Fibroblast of skin of left biceps (primary cell): ENCODE measurements at places on chromosomes 4 and X.

- no peak for DNase-seq
Observed at GRCh38 chr4:159515314-159516025, 412.6 kb downstream of the RAPGEF2 start.

GRCh38 chr4:56531823-56532222, 26.2 kb downstream of the ARL9 start:
- DNase-seq = no peak

DNA sequence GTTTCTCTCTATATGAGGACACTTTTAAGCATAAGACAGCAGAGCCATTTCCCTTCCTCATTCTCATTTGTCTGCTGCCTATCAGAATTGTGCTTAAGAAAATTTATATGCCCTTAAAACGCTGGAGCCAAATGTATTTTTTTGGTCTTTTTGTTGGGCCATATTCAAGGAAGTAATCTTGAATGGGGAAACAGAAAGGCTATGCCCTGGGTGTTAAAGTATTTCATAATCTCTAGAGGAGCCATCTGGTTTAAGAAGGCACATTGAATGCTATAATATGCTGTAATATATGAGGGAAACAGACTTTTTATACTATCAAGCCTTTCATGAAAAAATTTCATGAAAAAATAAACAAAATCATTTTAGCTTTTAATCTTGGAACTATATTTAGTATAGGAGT, 4.3 kb downstream of the DMD start:
- no peak for DNase-seq

DNA sequence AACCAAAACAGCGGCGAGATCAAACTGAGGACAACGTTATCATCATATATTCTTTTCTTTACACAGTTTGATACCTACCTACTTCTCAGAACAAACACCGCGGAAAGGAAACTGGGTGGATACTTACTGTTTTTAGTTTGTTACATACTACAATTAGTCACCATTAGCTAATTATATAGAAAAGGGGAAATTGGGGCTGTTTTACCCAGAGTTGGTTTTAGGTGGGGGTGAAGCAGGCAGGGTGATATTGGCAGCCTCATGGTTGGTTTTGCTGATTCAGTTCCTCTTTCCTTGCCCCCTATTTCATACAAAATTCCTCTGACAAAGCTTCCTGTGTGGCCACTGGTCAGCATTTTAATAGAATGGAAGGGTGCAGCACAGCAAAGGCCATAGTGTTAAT, 77.8 kb downstream of the SORBS2 start:
- DNase-seq = no peak

DNA sequence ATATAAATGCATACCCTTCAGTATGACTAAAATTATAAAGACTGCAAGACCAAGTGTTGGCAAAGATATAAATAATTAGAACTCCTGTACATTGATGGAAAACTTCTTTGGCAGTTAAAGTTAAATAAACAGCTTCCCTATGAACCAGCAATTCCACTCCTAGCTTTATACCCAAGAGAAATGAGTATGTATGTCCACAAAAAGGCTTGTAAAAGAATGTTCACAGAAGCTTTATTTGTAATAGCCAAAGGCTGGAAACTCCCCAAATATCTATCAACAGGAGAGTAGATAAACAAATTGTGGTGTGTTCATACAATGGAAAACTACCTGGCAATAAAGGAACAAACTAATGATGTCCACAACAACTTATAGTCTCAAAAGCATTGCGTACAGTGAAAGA, 184.8 kb downstream of the AMELX start:
- no peak for DNase-seq

DNA sequence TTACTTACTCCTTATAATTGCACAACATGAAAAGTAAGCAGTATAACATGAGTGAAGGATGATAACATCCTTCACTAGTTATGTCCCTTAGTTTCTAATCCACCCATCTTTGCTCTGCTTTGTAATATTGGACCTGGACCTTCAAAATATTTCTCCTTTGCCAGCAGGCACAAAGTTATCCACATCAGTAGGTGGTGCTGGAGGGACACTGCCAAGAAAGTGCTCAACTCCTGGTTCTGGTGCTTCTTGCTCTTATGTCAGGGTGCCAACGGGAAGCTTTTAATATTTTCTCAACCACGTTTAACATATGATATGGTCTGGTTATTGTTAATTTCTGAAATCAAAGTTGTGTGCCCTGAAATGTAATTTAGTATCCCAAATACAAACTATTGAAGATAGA, 49.1 kb downstream of the TMEM165 start:
- no peak for DNase-seq

GRCh38 chr4:70901607-70901983, 574 bp upstream of the MOB1B start:
- DNase-seq = no peak

GRCh38 chrX:123884809-123885408, 25.1 kb downstream of the XIAP start:
- no peak for DNase-seq

- no peak for DNase-seq
Observed at GRCh38 chr4:26877961-26878360, 17.3 kb downstream of the STIM2 start.

- DNase-seq = no peak
Observed at GRCh38 chr4:139672215-139672614, 6.6 kb downstream of the MGST2 start.

DNA sequence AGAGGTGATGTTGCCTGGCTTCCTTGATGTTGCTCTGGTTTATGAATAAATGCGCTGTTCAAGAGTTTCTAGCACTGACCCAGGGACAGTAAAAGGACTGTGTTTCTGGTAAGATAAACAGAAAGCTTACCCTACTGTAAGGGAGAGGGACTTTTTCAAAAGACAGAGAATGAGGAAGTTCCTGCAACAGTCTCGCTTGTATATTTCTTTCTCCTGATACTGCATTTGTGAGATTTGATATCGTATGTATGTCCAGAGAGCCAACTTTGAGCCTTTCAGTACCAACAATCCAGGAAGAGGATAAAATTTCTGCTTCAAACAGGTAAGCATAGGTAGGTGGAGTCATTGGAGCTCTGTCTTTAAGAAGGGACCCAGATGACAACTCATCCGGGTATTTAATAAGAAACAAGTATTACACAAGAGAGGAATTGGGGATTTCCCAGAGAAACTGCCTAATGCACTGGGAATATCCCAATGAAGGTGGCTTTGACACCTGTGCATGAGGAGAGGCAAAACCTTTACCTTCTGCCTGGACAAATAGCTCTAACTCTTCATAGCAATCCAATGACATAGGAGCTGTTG, 773 bp downstream of the DAPP1 start:
- no peak for DNase-seq

DNA sequence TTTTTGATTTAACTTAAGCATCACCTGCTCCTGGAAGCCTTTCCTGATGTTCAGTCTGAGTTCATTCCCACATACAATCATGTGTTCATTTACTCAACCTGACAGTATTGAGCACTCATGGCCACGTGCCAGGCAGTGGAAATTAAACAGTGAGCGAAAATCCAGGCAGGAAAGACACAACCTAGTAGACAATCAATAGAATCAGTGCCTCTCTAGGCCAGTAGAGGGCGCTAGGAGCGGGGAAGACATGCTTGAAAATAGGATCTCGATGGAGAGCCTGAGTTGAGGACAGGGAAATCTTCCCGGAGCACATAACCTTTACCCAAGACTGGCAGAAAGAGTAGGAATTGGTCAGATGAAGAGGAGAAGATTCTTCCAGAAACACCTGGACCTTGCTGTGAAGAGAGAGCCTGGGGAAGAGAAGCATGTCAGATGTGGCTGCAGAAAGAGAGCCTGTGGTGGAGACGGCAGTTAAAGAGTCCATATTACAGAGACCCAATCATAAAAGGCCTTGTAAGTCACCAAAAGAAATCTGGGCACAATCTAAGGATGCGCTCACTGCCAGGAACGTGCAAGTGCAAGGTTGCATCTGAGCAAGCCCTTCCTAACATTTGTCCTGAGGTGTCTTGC, 103.5 kb downstream of the LDB2 start:
- no peak for DNase-seq

GRCh38 chr4:119030536-119030890, 105.1 kb upstream of the MYOZ2 start:
- DNase-seq = no peak

- no peak for DNase-seq
Observed at GRCh38 chr4:3517731-3518510, 14.3 kb downstream of the LRPAP1 start.

- DNase-seq = no peak
Observed at GRCh38 chr4:3436798-3437581, 4.8 kb upstream of the HGFAC start.
